Ovary (tissue), 10 donors: ENCODE measurements at places on chromosomes 1 and 21. TPM values are rescaled to one million over a fixed set of nuclear protein-coding genes. Genes with fewer than 3 reads are reported as not detected.
A peak's percentile ranks its signal among the peaks of the same experiment; 100 is the strongest.

GRCh38 chr1:112256411-112256810 lies 139.6 kb upstream of the CTTNBP2NL start:
- DNase-seq: no peak

- DNase-seq: no peak
These were observed 64.3 kb upstream of the LRRC8B start for GRCh38 chr1:89460325-89460724.

- DNase-seq: no peak
These were observed 190.3 kb downstream of the VPS13D start for GRCh38 chr1:12420171-12420570.

DNA sequence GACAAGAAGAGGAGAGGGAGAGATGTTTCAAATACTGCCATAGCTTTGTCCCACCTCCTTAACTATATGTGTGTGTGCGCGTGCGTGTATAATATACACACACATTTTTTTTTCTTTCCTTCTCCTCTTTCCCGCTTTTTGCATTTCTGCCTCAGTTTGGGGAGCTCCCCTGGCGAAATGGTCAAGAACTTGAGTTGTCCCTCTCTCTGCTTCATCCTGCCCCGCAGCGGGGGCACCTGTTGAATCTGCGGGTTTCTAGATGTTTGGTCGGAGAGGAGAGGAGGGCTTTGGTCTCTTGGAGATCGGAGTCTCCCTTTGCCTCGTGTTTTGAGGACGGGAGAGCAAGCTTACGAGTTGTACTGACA lies 504 bp downstream of the SCCPDH start:
- DNase-seq: no peak

GRCh38 chr21:45429221-45430175 lies 24.5 kb downstream of the COL18A1 start:
- DNase-seq: no peak

DNA sequence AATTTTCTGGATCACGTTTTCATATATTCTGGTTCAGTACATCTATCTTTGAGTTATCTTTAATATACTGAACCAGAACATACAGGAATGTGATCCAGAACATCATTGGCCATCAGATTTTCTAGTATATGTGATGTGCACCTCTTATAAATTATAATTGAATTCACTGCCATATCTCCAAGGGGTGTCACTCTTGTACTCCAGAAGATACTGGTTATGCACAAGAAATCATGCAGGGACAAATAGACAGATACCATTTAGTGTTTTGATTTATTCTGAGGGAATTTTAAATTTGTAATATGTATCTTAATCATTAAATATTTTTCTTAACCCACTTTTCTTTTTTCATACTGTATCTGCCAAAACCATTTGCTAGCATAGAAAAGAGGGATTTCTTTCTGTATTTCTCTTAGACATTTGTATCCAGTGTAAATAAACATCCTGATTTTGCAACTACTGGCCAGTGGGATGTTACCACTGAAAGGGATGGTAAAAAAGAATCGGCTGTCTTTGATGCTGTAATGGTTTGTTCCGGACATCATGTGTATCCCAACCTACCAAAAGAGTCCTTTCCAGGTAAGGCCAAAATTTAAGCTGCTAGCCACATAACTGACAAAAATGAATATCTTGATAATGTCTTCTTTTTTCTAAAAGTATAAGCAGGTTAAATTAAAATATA lies 16.7 kb downstream of the FMO3 start:
- no peak for DNase-seq

MX2 gene
- 5.0 TPM for total RNA-seq

CELA3A gene
- total RNA-seq: not detected

- DNase-seq: no peak
These were observed 15.9 kb downstream of the KAZN start for GRCh38 chr1:14614341-14614740.

DNA sequence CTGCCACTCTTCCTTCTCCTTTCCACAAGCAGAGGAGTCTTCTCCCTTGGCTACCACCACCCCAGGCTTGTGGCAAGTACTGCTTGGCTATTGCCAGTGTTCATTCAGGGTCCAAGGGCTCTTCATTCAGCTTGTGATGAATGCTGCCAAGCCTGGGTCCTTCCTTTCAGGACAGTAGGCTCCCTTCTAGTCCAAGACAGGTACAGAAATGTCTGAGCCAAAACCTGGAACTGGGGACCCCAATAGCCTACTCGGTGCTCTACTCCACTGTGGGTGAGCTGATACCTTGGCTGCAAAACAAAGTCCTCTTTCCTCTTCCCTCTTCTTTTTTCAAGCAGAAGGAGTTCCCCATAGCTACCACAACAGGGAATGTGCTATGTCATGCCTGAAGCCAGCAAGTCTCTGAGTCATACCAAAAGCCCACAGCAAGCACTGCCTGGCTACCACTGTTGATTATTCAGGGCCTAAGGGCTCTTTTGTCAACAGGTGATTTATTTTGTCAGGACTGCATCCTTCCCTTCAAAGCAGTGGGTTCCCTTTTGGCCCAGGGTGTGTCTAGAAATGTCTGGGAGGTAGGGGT lies 268.9 kb downstream of the HHAT start:
- DNase-seq: no peak

DNA sequence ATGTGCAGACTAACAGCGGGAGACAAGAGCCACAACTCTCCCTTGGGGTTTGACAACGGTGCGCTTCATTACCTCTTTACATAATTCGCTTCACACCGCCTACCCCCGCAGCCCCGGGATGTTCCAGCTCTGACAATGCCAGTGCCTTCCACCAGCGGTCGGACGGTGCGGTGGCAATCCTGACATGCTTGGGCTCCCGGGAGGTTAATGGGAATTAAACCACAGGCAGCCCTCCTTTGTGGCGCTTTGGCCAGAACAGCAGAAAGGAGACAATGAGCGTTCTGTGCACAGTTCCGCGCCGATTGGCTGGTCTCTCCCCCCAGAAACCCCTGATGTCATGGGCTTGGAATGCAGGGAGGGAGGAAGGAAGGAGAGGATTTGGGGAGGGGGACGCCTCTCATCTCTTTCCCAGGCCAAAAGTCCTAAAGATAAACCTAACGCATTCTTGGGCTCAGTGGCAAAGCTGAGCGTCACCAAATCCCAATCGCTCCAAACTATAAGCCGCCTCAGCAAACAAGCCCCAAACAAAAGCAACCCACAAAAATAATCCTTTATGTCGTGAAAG lies 1.3 kb downstream of the CNN3 start:
- peak; percentile 85 for DNase-seq

- DNase-seq: no peak
These were observed 326.7 kb downstream of the SIPA1L2 start for GRCh38 chr1:232303222-232303620.

EXO1 gene
- total RNA-seq: 1.3 TPM

EIF4G3 gene
- 25.8 TPM for total RNA-seq

GBP7 gene
- total RNA-seq: not detected

CNKSR1 gene
- 2.9 TPM for total RNA-seq

CLCN6 gene
- 13.4 TPM for total RNA-seq

PHLDA3 gene
- total RNA-seq: 25.2 TPM

MFAP2 gene
- total RNA-seq: 27.5 TPM

DNA sequence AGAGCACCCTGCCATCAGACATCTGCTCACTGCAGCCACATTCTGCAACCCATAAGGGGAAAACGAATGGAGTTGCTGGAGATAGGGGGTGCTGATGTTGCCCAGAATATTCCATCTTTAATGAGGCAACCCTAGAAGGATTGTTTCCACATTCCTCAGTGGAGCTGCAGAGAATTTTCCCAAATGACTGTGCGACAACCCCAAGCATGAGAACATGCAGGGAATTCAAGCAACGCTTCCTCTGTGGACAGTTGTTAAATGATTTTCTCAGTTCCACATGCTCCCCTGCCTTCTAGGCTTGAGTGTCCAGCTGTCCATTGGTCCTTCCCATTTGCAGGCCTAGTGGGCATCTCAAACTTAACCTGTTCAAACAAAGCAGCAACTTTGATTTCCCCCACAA lies 20.5 kb upstream of the UBL4B start:
- no peak for DNase-seq

TARBP1 gene
- 26.3 TPM for total RNA-seq

DNA sequence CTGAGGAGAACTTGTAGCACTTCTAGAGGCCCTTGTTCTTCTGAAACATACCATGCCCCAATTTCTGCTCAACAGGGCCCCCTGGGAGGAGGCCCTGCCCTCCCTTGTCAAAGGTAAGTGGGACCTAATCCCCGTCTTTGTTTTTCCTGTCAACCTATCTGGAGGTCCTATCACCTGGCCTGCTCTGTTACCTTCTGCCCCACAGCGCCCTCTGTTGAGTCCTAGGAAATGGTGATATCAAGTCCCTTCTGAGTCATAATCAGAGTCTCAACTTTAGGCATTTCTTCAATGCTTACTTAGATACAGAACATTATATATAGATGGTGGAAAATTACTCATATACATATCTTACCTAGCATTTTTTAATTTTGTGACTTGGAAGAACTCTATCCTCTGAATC lies 28.2 kb upstream of the FCRL4 start:
- DNase-seq: no peak
